ENCODE measurements at places on chromosomes 3 and 15.

GRCh38 chr15:65789105-65789504 lies 3.0 kb downstream of the DENND4A start:
- no peak for DNase-seq

- DNase-seq: no peak
Observed at GRCh38 chr15:47289656-47290055, 427.6 kb upstream of the SEMA6D start.

DNA sequence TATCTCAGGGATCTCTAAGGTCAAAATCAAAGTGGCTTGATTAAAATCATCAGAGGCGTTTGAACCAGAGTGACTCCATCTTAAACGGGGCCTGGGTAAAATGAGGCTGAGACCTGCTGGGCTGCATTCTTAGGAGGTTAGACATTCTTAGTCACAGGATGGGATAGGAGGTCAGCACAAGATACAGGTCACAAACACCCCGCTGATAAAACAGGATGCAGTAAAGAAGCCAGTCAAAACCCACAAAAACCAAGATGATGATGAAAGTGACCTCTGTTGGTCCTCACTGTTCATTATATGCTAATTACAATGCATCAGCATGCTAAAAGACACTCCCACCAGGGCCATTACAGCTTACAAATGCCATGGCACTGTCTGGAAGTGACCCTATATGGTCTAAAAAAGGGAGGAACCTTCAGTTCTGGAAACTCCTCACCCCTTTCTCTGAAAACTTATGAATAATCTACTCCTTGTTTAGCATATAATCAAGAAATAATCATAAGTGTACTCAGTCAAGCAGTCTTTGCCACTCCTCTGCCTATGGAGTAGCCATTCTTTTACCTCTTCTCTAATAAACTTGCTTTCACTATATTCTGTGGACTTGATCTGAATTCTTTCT lies 143.3 kb upstream of the SLCO3A1 start:
- DNase-seq: no peak

DNA sequence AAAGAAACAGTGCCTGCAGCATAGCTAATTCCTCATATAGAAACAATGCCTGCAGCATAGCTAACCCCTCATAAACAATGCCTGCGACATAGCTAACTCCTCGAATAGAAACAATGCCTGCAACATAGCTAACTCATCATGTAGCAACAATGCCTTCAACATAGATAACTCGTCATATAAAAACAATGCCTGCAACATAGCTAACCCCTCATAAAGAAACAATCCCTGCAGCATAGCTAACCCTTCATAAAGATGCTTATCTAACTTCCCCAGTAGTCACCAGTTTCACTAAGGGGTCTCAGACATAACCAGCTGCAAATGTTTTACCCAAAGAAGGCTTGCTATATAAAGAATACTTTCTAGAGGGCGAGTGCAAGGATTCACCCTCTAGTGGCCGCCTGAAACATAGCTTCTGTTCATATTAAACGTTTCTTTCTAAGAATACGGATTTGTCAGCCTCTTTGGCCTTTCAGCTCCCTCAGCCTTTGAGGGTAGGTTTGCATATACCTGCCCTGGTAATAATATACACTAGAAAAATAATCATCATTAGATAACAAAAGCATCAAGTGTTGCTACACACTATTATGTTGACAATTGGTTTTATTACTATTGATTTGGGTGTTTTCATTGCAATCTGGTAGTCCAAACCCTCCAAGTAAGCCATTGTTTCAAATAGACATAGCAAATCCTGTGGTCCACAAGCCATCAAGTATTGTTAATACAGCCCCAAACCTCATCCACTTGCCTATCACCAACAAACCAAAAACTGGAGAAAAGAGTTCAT lies 44.4 kb upstream of the FAN1 start:
- DNase-seq: no peak

GRCh38 chr3:189786479-189787064 lies 155.4 kb downstream of the TP63 start:
- no peak for DNase-seq

DNA sequence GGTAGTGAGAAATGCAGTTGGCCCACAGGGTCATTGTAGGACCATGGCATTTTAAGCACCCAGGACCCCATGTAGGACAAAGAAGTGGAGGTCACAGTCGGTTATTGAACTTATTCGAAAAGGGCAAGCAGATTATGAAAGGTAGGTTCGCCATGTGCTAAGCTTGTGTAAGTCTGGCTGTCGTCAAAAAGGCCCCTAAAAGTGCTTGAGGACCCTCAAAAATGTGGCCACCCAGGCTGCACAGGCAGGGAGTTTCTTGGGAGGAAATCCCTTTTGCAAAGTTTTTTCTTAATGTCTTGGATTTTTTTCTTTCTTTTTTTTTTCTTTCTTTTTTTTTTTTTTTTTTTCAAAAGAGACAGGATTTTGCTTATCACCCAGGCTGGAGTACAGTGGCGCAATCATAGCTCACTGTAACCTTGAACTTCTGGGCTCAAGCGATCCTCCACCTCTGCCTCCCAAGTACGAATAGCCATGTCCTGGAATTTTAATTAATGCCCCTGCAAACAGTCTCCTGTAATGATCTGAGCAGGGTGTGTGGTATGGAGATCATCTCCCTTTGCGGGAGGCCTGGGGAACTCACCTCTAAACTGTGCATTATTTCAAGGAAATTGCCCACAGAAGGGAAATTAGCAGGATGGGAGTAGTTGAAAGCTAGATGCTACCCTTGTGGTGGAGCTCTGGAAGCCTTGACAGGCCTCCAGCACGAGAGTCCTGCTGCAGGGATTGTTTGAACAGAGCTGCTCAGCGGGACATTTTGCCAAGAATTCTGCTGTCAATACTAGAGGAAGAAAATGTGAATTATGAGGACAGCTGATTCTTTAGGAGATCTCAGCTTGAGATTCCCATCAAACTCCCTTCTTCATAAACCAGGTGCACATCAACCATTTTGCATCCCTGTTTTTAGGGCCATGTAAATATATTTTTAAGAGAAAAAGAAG lies 28.4 kb downstream of the THSD4 start:
- DNase-seq: no peak

DNA sequence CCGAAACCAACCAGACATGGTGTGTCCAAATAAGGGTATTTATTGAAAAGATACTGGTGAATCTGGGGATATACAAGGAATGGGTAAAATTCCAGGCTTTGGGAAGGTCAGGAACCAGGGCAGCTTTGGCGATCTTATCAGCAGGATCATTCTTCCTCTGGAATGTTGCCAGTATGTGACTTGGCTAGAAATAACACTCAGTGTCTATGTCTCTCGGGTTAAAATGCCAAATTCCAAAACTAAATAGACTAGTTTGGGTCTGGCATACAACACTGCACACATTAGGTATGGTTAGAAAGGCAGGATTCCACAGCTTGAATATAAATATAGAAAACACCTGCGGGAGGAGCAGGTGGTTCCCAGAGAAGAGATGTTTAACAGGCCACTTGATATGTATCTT lies 220.2 kb upstream of the CD96 start:
- no peak for DNase-seq

DNA sequence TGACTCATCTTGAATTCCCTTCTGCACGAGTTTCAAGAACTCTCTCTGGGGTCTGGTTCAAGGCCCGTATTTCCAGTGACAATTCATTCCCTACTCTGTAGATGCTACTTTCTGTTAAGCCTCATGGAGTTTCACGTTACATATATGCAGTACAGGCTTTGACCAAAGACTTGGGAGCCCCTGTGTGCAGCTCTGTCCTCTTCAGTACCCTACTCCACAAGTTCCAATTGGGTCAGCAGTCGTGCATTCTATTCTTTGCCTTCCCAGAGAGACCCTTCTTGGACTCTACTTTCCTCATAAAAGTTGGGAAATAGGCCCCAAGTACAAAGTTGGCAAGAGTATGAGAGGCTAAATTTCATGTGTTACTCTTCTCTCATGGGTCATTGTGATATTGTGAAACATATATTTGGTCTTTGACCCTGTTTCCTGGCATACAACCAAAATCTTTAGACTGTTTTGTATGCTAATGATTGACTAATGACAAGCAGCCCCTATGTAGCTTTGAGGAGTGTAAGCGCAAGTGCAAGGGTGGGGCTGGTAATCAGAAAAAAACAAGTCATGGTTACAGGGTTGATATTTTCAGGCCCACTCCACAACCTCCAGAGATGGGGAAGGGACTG lies 15.0 kb upstream of the CCDC50 start:
- DNase-seq: no peak

GRCh38 chr15:101250341-101250831 lies 1.5 kb downstream of the CHSY1 start:
- DNase-seq: no peak

DNA sequence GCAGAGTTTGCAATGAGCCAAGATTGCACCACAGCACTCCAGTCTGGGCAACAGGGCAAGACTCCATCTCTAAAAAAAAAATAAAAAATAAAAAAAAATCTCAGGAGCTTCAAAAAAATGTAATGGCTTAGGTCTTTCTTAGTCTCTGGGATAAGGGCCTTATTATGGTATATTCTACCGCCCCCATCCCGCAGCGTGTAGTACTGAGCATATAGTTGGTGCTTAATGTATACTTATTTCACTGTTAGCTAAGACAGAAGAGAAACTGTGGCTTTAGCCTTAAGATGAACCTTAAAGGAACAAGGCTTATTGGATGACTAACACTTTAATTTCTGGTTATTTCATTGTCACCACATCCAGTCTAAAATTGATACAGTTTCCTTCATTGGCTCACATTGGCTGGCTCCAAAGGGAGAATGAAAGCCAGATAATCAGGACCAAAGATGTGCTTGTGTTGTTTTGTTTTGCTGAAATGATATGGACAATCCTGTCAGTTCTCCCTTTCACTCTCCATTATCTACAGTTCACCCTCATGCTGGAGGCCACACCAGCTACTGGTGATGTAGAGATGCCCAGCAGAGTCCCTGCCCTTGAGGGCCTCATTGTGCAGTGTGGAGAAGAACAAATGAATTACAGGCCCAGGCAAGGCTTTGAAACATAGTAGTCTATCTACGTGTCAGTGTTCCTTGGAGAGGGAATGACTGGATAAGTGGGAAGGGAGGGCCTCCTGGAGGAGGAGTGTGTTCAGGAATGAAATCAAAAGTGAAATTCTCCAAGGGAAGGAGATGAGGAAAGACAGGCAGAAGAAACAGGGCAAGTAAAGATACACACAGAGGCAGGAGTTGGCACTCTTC lies 17.4 kb upstream of the RAF1 start:
- DNase-seq: no peak

GRCh38 chr15:40052604-40053003 lies 13.6 kb upstream of the SRP14 start:
- DNase-seq: no peak

GRCh38 chr3:188875413-188875812 lies 296.4 kb upstream of the TPRG1 start:
- DNase-seq: no peak

DNA sequence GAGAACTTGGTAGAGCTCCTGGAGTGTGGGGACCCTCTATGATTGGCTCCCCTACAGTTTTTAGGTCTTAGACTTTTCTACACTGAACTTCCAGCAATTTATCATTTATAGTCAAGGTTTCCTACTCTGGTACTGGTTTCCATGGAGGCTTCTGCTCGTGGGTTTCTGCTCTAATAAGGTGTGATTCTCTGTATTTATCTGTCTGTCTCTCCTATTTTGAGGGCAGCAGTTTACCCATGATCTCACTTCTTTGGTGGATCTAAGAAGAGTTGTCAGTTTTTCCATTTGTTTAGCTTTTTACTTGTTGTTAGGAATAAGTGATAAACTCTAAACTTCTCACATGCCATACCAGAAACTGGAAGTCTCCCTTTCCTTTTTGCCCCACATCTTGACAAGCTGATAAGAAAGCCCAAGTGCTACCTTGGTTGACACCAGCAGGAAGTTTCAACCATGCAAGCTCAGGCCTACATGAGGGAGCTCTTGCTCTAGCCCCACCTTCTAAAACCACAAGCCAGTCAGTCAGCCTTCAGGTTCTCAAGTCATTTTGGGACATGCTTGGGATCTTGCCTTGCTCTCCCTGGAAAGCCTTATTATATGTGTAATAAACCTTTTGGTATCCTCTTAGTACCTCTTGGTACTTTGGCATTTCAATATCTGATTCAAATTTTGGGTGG lies 10.0 kb downstream of the TIMMDC1 start:
- no peak for DNase-seq

DNA sequence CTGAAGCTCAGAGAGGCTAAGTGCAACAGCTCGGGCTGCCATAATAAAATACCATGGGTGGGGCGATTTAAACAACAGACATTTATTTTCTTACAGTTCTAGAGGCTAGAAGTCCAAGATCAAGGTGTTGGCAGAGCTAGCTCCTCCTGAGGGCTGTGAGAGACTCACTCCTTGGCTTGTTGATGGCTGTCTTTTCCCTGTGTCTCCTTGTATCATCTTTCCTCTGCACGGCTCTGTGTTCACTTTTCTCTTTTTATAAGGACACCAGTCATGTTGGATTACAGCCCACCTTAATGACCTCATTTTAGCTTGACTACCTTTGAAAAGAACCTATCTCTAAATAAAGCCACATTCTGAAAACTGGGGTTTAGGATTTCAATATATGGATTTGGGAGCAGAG lies 129.7 kb downstream of the RPL22L1 start:
- DNase-seq: no peak

DNA sequence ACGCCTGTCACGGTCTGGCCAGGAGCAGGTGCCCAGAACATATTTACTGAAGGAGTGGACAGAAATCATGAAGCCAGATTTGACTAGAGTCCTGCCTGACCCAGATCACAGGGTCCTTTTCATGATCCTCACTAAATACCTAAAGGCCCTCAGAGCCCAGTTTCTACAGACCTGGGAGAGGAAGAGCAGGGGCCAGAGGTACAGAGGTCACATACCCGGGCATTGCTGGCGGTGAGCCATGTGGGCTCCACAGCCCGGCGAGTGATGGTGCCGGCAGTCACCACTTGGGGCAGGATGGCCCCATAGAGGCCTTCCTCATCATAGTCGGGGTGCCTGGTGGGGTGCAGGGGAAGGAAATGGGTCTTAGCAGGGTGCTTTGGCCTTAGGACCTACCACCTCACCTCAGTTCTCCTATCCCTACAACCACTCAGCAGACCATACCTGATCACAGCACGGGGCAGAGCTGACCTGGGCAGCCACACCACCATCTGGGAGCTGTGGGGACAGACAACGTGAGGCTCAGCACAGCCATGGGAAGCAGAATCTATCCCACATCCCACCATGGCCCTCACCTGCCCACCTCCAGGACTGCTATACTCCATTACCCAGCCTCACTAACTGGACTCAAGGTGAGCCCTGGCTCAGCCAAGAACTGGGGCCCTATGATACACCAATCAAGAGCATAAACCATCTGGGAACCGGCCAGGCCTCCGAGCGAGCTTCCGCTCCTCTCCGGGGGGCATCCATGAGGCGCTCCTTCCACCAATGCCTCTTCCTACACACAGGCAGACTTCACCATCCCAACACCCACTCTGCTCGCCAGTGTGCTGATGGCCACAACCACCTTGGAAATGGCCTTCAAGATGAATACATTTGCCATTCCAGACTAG lies 12.9 kb downstream of the POLG start:
- DNase-seq: no peak
